Osteocyte (in vitro differentiated cells): ENCODE measurements at places on chromosomes 3 and 15.
A peak's percentile ranks its signal among the peaks of the same experiment; 100 is the strongest.

DNA sequence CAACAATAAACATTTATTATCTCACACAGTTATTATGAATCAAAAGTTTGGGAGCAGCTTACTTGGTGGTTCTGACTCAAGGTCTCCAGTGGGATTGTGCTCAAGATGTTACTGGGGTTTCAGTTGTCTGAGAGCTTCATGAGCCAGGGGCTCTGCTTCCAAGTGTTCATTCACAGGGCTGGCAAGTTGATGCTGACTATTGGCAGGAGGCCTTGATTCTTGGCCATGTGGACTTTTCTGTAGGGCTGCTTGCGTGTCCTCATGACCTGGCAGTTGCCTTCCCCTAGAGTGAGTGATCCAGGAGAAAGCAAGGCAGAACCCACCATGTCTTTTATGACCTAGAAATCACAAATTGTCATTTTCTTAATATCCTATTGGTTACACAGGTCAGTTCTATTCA is 87.2 kb upstream of the TNFAIP8L3 start:
- H3K4me1 ChIP-seq = no peaks in the 10 kb centered on the region
- no peak overlapping the region for H3K4me3 ChIP-seq
- peak; percentile 42 for DNase-seq
- H3K36me3 ChIP-seq = no peaks in the 10 kb centered on the region

GRCh38 chr3:188646592-188646991 is 492.6 kb downstream of the LPP start:
- H3K36me3 ChIP-seq = peaks cover 3% of the 10 kb centered on the region
- DNase-seq = no peak
- H3K27ac ChIP-seq = no peak overlapping the region
- H3K4me1 ChIP-seq = peaks cover 22% of the 10 kb centered on the region
- H3K4me3 ChIP-seq = no peak overlapping the region
- H3K27me3 ChIP-seq = no peaks in the 10 kb centered on the region

DNA sequence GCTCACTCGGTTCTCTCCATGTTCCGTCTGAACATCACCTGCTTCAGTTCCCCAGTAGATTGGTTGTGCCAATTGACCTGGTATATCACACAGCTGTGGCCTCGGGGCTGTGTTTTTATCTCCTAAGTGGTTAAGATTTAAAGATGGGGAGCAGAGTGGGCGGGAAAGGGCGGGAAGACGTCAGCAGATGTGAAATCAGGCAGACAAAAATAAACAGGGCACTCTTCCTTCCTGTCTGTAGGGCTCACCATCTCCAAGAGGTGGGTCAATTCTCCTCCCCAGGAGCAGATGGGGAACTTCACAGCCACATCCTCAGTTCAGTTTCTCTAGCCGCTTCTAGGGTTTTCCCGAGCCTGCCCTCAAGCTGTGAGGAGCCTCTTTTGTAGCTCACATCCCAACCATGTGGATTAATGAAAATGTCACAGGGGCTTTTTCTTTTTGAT is 26.8 kb upstream of the LIMD1 start:
- H3K4me1 ChIP-seq = peaks cover 7% of the 10 kb centered on the region
- H3K36me3 ChIP-seq = peaks cover 4% of the 10 kb centered on the region
- no peak overlapping the region for H3K27ac ChIP-seq
- DNase-seq = no peak

- no peak overlapping the region for H3K4me3 ChIP-seq
- peaks cover 57% of the 10 kb centered on the region for H3K4me1 ChIP-seq
- no peaks in the 10 kb centered on the region for H3K27me3 ChIP-seq
- H3K27ac ChIP-seq = no peak overlapping the region
Measured at GRCh38 chr15:63514531-63514943, 10.1 kb downstream of the USP3 start.

GRCh38 chr3:105579439-105579838 is 212.7 kb downstream of the ALCAM start:
- peaks cover 6% of the 10 kb centered on the region for H3K4me1 ChIP-seq
- H3K27me3 ChIP-seq = no peaks in the 10 kb centered on the region
- DNase-seq = no peak
- no peak overlapping the region for H3K4me3 ChIP-seq
- no peak overlapping the region for H3K27ac ChIP-seq

DNA sequence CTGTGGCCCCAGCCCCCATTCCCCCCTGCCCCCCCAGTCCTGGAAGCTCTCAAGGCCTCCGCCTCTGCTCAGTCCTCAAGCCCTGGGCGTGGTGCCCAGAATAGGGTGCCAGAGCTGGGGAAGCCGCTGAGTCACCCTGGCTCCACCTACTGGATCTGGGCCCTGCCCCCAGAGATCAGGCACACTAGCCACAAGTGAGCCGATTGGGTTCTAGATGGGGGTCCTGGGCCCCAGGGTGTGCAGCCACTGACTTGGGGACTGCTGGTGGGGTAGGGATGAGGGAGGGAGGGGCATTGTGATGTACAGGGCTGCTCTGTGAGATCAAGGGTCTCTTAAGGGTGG is 5.7 kb downstream of the EIF4G1 start:
- DNase-seq = peak; percentile 95
- H3K36me3 ChIP-seq = peaks cover 53% of the 10 kb centered on the region
- no peaks in the 10 kb centered on the region for H3K27me3 ChIP-seq
- H3K4me1 ChIP-seq = peaks cover 41% of the 10 kb centered on the region
- H3K27ac ChIP-seq = peak overlapping the region; percentile 47
- H3K4me3 ChIP-seq = peak overlapping the region; percentile 40

DNA sequence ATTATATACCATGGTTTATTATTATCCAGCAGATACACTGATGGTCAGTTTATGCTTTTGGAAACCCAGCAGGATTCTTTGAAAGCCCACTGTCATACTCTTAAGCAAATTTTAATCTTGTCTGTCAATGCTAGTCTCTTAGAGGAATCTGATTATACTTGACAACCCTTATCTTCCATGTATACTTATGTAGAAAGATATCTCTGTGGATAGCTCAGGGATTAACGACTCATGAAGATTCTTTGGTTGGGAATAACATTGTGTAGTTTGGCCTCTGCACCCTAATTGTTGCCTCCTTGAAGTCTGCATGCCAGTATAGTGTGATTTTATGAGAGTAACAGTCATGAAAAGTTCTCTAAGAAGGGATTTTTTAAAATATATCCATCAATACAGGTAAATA is 33.0 kb downstream of the FILIP1L start:
- H3K36me3 ChIP-seq = peaks cover 2% of the 10 kb centered on the region
- no peak overlapping the region for H3K4me3 ChIP-seq
- DNase-seq = no peak
- peaks cover 63% of the 10 kb centered on the region for H3K4me1 ChIP-seq

DNA sequence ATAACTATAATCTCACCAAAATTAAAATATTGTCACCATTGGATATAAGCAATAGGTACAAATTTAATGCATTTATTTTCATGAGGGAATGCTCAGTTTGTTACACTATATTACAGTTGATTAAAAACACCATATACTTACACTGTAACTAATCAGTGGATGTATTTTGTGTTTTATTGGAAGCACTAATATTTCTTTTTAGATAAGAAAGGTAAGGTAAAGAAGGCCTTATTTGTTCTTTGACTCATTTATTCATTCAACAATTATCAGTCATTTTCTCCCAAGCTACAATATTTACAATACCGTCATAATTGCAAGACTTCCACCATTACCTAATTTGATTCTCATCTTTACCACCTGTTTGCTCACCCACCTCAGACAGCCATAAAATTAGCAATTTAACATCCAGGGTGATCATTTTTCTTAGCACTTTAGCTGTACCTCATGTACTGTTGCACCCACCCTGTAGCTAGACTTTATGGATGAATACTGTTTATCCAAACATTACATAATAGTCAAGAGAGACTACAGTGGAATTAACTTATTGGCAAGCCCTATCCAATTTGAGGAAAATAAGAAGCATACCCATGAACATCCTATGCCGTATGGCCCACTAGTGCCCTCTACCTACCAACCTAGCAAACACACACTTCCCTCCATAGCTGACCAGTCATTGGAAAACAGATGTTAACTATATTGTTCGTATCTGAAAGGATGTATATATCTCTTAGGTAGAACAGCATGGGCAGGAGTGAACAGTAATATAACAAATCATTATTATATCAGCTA is 229.6 kb downstream of the BBX start:
- H3K36me3 ChIP-seq = peaks cover 7% of the 10 kb centered on the region
- no peak overlapping the region for H3K4me3 ChIP-seq
- no peak overlapping the region for H3K27ac ChIP-seq

DNA sequence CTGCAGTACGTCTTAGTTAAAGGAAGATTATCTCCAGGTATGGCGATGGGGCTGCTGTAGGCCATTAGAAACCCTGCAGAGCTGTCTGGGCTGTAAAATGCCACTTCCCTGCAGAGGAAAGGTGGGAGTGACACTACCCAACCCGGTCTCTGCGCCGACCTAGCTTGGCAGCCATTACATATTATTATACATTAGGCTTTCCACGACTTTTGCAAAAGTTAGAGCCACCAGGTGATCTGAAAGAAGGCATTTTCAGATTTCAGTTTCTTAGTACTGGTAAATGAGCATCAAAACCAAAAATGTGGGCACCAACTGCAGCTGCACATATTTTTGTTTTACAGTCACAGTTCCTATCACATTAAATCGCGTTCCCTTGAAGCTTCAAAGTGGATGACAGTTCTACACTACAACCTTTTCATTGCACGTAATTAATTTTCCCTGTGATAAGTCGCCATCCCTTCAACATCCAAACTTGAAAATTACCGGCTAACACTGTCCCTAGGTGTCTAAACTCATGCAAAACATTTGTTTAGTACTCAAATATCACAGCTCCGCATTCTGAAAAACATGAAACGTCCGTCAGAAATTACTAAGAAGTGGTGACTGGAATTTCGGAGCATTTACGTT is 81.4 kb upstream of the CHD2 start:
- no peaks in the 10 kb centered on the region for H3K27me3 ChIP-seq
- no peak for DNase-seq
- peak overlapping the region; percentile 100 for H3K27ac ChIP-seq
- no peaks in the 10 kb centered on the region for H3K36me3 ChIP-seq
- H3K4me1 ChIP-seq = peaks cover 40% of the 10 kb centered on the region

- no peaks in the 10 kb centered on the region for H3K4me1 ChIP-seq
- no peak overlapping the region for H3K27ac ChIP-seq
- H3K4me3 ChIP-seq = no peak overlapping the region
- H3K36me3 ChIP-seq = no peaks in the 10 kb centered on the region
- DNase-seq = no peak
Measured at GRCh38 chr15:73328149-73328820, 40.5 kb downstream of the HCN4 start.

GRCh38 chr15:101709466-101709865 is 14.8 kb downstream of the TARS3 start:
- H3K27me3 ChIP-seq = no peaks in the 10 kb centered on the region
- peaks cover 52% of the 10 kb centered on the region for H3K36me3 ChIP-seq
- H3K27ac ChIP-seq = no peak overlapping the region
- peaks cover 6% of the 10 kb centered on the region for H3K4me1 ChIP-seq

DNA sequence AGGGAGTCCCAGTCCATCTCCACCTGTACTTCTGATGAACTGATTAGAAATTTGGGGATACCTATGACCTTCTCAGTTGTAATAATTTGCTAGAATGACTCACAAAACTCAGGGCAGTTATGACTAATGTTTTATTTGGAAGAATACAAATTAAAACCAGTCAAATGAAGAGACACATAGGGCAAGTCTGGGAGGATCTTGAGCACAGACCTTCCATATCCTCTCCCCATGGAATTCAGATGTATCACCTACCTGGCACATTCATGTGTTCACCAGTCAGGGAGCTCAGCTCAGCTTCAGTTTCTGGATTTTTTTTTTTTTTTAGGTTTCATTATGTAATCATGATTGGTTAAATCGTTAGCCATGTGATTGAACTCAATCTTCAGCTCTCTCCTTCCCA is 247.7 kb downstream of the VGLL3 start:
- peaks cover 56% of the 10 kb centered on the region for H3K27me3 ChIP-seq
- no peak overlapping the region for H3K27ac ChIP-seq
- no peak for DNase-seq
- no peaks in the 10 kb centered on the region for H3K36me3 ChIP-seq

DNA sequence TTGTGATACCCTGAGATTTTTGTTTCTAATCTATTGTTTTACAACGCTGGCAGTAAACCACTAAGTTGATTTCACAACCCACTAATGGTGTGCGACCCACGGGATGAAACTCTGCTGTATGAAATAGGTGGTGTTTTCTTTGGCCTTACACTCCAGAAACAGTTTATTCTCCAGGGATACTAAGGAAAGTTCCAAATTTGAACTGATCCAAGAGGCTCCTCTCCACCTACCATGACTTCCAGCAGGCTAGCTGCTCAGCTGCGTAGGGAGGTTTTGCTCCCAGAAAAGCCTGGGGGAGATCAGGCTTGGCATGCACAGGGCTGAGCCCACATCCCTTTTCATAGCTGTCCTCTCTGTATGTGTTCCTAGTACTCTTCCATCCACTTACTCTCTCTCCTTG is 71.5 kb downstream of the FAM174B start:
- peaks cover 46% of the 10 kb centered on the region for H3K27me3 ChIP-seq
- no peak overlapping the region for H3K27ac ChIP-seq
- H3K36me3 ChIP-seq = no peaks in the 10 kb centered on the region

GRCh38 chr3:150114873-150115540 is 144.3 kb upstream of the PFN2 start:
- DNase-seq = no peak
- peak overlapping the region; percentile 55 for H3K27ac ChIP-seq
- H3K36me3 ChIP-seq = no peaks in the 10 kb centered on the region

GRCh38 chr15:25939122-25939521 is 76.0 kb upstream of the ATP10A start:
- H3K4me1 ChIP-seq = peaks cover 29% of the 10 kb centered on the region
- H3K27me3 ChIP-seq = no peaks in the 10 kb centered on the region

DNA sequence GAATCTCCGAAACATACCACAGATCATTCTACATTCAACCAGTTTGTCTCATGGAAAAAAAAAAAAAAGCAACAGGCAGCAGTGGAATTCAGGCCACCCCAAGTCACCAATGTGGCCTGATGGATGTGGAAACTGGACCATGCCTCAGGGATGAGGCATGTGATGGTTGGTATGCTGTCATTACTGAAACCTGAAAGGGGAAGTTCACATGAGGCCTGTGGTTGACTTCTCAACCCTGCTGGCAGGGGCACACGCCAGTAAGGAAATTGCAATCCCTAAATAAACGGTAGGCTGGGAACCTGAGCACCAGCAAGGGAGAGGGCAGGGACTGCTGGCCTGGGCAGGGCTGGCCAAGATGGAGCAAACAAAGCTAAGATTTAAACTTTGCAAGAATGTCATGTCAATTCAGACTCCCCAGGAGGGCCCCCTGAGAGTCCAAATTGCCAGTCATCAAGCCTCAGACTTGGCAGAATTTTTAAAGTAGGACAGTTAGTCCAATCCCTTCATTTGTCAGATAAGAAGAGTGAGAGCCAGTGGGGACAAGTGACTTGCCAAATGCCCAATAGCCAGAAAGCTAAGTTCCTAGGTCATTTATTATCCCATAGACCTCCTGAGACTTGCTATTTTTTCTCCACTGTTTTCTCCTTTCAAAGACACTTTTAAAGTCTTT is 310.4 kb downstream of the ERC2 start:
- peaks cover 29% of the 10 kb centered on the region for H3K4me1 ChIP-seq
- DNase-seq = no peak
- H3K4me3 ChIP-seq = no peak overlapping the region
- H3K27ac ChIP-seq = peak overlapping the region; percentile 89
- H3K27me3 ChIP-seq = peaks cover 8% of the 10 kb centered on the region
